Stimulated activated CD4-positive, alpha-beta T cell treated with anti-CD3 and anti-CD28 coated beads, Interleukin-2, amount 100 ng/mL, for 24 hours (primary cell): ENCODE measurements at places on chromosomes 11 and 22.

DNA sequence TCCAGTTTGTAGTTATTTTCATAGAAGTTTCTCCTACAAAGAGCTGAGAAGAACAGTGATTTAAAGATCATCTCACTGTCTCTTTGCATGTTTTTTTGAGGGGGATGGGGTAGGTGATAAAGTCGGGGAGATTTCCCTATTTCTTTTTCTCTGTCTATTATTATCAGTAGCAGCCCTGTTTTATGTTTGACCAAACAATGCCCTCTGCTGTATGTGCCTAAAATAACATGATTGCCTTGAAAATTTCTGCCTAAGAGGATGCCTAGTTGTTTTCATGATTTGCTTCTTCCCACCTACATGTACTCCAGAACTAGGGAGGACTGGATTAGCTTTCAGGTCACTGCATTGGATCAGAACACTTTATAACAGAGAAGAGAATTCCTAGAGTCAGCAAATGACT, 1330.2 kb downstream of the LRRC4C start:
- DNase-seq, result no peak

DNA sequence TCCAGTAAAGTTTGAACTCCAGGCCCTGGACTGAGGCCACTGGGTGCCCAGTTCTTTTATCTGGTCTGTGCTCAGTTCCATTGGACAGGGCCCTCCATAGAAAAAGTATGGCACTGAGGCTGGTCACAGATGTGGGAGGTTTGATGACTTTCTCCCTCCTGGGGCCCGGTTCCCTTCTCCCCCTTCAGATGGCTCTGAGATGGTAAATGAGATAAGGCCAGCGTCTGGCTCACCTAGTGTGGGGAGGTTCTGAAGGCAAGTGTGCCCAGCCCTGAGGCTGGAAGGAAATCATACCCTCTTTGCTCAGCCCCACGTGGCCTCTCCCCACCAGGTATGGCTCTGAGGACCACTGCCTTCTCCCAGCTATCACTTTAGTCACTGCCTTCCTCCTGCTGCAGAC, 1.5 kb upstream of the CLDN5 start:
- DNase-seq, result no peak

- DNase-seq, result no peak
Measured at GRCh38 chr11:76151556-76152085, 54.7 kb downstream of the WNT11 start.

GRCh38 chr22:32776397-32776796, 25.1 kb upstream of the TIMP3 start:
- DNase-seq, result no peak
